Breast epithelium (tissue), 4 donors: ENCODE measurements at places on chromosomes 11 and 22.

GRCh38 chr11:102807921-102808320 is 10.0 kb upstream of the MMP1 start:
- no peak overlapping the region for H3K4me3 ChIP-seq
- H3K27ac ChIP-seq = no peak overlapping the region
- no peak for DNase-seq
- no peaks in the 10 kb centered on the region for H3K36me3 ChIP-seq
- no peaks in the 10 kb centered on the region for H3K27me3 ChIP-seq

- H3K27me3 ChIP-seq = no peaks in the 10 kb centered on the region
- H3K27ac ChIP-seq = no peak overlapping the region
- H3K4me3 ChIP-seq = no peak overlapping the region
- no peaks in the 10 kb centered on the region for H3K4me1 ChIP-seq
- DNase-seq = no peak
- H3K36me3 ChIP-seq = no peaks in the 10 kb centered on the region
Observed at GRCh38 chr22:45922256-45922655, 54.7 kb downstream of the WNT7B start.

- no peak for DNase-seq
- no peaks in the 10 kb centered on the region for H3K36me3 ChIP-seq
- no peaks in the 10 kb centered on the region for H3K27me3 ChIP-seq
- no peak overlapping the region for H3K4me3 ChIP-seq
- no peak overlapping the region for H3K27ac ChIP-seq
- no peaks in the 10 kb centered on the region for H3K4me1 ChIP-seq
Observed at GRCh38 chr11:62333768-62334167, 3.5 kb upstream of the ASRGL1 start.

GRCh38 chr11:27319072-27319471 is 43.9 kb downstream of the CCDC34 start:
- no peak overlapping the region for H3K4me3 ChIP-seq
- H3K36me3 ChIP-seq = no peaks in the 10 kb centered on the region
- H3K27me3 ChIP-seq = no peaks in the 10 kb centered on the region
- H3K4me1 ChIP-seq = no peaks in the 10 kb centered on the region

DNA sequence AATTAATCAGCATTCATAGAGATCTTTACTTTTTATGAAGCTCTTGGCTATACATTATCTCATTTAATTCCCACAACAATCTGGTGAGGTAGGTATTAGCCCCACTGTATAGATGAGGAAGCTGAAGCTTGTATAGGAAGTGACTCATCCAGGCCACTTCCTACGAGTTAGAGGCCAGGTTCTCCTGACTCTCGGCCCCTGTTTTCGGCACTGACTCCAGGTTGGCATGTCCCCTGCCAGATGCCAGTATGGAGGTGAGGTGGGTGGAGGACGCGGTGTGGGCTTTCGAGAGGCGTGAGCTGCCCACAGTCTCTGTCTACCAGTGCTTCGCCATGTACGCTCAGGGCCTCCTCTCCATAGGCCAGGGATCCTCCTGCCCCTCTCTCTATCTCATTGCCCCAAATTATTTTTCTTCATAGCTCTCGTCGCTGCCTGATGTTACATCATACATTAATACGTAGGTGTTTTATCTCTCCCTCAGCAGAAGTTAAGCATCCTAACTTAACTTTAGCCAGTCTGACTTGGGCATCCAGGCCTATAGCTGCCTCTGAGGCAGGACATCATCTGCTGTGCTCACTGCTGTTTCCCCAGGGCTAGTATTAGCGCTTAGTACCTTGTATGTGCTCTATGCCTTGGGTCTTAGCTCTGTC is 9.0 kb downstream of the DGAT2 start:
- H3K27ac ChIP-seq = no peak overlapping the region
- H3K27me3 ChIP-seq = no peaks in the 10 kb centered on the region
- DNase-seq = no peak
- no peaks in the 10 kb centered on the region for H3K4me1 ChIP-seq

DNA sequence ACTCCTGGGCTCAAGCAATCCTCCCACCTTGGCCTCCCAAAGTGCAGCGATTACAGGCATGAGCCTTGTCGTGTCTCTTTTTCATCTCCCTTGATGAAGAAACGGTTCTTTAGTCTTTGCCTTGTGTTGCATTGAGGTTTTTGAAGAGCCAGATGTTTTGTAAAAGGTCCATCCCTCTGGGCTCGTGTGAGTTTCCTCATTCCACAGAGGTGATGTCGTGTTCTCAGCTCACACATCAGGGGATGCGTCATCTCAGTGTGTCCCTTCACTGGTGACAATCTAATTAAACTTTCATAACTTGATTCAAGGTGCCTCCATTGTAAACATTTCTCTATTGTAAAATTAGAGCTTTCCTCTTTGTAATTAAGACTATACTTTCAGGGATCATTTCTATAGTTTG is 29.7 kb upstream of the TEF start:
- no peaks in the 10 kb centered on the region for H3K4me1 ChIP-seq
- H3K27me3 ChIP-seq = no peaks in the 10 kb centered on the region
- H3K36me3 ChIP-seq = peaks cover 15% of the 10 kb centered on the region
- DNase-seq = peak; percentile 44
- H3K4me3 ChIP-seq = no peak overlapping the region

GRCh38 chr22:41787331-41787730 is 13.1 kb upstream of the CCDC134 start:
- DNase-seq = no peak
- H3K27me3 ChIP-seq = no peaks in the 10 kb centered on the region
- H3K4me1 ChIP-seq = no peaks in the 10 kb centered on the region
- H3K36me3 ChIP-seq = no peaks in the 10 kb centered on the region
- no peak overlapping the region for H3K4me3 ChIP-seq
